CD4-positive, alpha-beta T cell treated with Interferon gamma for 1 hour (primary cell): ENCODE measurements at places on chromosomes 3 and 15.

GRCh38 chr3:128356822-128357221, 109.9 kb downstream of the DNAJB8 start:
- DNase-seq = no peak

DNA sequence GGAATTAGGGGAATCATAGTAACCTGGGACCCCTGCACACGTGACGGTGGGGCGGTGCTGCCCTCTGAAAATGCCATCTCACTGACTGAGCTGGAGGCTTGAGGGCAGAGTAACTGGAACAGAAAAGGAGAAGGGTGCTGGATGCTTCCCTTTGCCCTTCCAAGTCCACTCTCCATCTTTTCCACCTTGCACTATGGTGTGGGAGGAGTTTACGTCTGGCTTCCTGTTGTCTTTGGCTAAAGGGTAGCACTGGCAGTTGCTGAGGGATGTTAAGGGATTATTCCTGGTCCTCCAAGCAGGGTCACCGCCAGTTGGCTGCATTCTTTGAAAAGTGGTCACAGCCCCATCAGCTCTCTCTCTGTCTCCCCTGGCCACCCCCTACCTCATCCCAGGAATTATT, 129.4 kb upstream of the SNTN start:
- no peak for DNase-seq

- no peak for DNase-seq
These were observed 19.1 kb downstream of the CSRNP1 start for GRCh38 chr3:39134305-39134704.

- no peak for DNase-seq
These were observed 65.2 kb upstream of the CHL1 start for GRCh38 chr3:131151-131888.

DNA sequence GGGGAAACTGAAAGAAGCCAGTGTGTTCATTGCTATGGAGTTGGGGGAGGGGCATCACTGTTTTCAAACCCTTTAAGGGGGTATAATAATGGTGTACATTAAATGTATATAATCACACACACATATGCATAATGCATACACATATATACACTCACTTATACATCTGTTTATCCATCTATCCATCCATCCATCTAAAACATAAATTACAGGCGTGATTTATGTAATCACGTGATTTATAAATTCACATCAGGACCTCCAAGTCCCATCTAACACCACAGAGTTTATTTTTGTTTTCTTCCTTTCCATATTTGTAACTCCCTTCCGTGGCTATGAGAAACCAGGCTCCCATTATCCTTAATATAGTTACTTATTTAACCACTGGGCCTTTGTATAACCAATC, 39.8 kb downstream of the GRAMD1C start:
- DNase-seq = no peak

GRCh38 chr3:112751061-112751460, 95.6 kb downstream of the CD200R1L start:
- no peak for DNase-seq

DNA sequence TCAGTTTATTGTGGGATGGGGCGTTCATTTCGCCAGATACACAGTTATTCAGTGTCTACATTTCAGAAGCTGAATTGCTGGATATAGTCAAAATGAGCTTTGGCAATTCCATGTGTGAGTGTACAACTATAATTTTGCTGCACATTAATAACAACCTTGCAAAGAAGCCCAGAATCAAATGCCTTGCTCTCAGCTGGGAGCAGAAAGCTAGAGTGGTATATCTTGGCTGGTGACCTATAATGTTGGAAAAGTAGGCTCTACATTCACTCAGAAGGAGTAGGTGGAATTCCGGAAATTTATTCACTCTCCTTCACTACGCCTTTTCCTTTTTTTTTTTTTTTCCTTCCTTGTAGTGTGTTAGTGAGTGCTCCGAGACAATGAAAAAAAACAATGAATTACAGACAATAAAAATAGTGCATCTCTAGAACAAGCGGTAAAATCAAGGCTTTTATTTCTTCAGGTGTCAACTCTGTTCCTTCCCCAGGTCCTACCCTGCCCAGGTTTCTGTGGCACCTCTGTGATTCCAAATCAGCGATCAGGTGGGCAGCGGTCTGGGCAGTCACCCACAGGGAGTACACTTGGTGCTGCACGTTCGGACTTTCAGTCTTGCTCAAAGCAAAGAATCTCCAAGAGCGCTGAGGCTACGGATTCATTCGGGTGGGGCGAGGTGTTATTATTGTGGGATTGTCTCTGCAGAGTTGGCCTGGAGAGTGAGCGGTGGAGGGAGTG, 910 bp upstream of the ARPP21 start:
- no peak for DNase-seq

GRCh38 chr3:52149726-52150125, 4.5 kb downstream of the POC1A start:
- no peak for DNase-seq
